Natural killer cell (primary cell): ENCODE measurements at places on chromosomes 4 and X.

GRCh38 chrX:43618366-43619205 lies 37.5 kb upstream of the MAOA start:
- DNase-seq: no peak

GRCh38 chr4:133424605-133425004 lies 275.5 kb downstream of the PCDH10 start:
- DNase-seq: no peak

GRCh38 chr4:150491132-150492049 lies 90.6 kb upstream of the MAB21L2 start:
- DNase-seq: no peak

- no peak for DNase-seq
Observed at GRCh38 chr4:146098978-146099377, 76.5 kb upstream of the LSM6 start.

DNA sequence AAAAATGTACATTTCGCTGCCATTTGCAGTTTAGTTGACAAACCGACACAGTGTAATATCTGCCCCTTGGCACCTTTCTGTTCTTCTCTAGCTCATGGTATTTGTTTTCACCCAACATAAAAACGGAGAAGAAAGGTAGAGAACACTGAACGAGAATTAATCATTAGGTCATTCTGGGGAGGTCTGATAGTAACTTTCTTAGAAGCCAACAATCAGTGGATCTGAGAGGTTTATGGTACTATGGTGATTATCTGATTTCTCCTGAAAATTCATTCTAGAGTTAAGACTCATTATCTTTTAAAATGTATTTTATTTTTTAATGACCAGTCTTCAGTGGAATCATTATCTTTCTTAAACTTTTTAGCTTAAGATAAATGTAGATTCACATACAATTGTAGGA lies 8.5 kb downstream of the RAPGEF2 start:
- DNase-seq: no peak

GRCh38 chrX:1488141-1488540 lies 35.4 kb upstream of the ASMTL start:
- DNase-seq: no peak
